Stimulated activated naive CD4-positive, alpha-beta T cell treated with Interleukin-2 at 50 U/mL for 16 hours (primary cell): ENCODE measurements at places on chromosomes 4 and X.

GRCh38 chr4:56134266-56134665, 185.5 kb downstream of the CEP135 start:
- DNase-seq = no peak

DNA sequence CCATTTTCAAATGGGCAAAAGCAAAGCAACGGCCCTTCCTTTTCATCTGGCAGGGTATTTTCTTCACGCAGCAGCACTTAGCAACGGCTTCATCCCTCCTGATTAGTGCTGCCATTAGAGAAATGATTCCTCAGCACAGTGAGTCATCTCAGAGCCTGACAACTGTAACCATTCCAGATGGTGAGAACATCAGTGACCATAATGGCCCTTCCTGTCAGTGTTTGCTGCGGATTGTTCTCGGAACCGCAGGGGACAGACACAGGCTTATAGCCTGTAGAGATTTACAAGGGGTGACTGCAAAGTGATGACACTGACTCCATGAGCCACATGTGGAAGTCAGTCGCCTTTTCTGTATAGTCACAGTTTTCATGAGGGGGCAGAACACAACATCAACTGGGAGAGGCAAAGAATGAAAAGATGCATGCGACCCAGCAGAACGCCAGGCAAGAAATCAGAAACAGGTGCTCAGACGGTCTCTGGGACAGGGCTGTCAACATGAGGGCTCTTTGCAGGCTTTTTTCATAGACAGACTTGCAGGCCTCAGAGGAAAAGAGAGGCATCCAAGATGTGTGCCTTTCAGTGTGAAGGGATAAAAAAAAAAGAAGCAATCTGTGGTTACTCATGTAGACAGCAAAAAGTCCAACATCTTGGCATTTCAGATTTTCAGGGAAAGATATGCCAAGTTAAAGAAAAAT, 69.9 kb upstream of the FBXW7 start:
- DNase-seq = no peak

GRCh38 chrX:19646282-19646681, 131.0 kb upstream of the MAP3K15 start:
- DNase-seq = no peak

GRCh38 chr4:139844057-139844456, 178.4 kb downstream of the MGST2 start:
- no peak for DNase-seq

DNA sequence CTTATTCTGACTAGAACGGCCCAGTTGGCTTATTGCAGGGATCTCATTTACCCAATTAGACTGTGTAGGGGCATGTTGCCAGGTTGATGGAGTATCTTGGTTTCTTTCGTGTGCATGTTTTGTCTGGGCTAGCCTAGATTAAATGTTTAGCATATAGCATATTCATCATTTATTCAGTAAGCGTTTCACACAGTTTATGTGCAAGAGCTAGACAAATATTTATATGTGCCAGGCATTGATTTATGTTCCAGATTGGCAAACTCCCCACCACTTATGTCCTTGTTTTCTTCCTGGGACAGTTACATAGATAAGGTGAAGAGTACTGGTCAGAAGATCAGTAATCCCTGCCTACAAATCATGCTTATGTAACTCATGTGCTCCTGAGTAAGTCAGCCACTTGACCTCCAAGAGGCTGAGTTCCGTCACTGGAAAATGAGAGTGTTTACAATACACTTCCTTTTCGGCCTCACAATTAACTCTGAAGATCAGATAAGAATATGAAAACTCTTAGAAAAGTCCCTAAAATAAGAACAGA, 57.2 kb downstream of the RUFY3 start:
- no peak for DNase-seq

DNA sequence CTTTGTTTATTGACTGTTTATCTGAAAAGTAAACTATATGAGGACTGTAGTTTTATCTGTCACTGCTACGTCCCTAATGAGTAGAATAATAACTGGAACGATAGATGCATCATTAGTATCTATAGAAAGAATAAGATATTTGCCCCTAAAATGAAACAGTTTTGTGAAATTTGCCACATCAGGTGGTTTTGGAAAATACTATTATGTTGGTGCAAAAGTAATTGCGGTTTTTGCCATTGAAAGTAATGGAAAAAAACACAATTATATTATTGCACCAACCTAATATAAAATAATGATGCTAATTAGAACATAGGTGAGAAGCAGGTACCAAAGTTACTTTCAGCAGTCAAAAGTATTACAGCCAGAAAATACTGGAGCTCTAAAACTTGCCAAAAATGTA, 158.3 kb downstream of the PABPC4L start:
- DNase-seq = no peak

DNA sequence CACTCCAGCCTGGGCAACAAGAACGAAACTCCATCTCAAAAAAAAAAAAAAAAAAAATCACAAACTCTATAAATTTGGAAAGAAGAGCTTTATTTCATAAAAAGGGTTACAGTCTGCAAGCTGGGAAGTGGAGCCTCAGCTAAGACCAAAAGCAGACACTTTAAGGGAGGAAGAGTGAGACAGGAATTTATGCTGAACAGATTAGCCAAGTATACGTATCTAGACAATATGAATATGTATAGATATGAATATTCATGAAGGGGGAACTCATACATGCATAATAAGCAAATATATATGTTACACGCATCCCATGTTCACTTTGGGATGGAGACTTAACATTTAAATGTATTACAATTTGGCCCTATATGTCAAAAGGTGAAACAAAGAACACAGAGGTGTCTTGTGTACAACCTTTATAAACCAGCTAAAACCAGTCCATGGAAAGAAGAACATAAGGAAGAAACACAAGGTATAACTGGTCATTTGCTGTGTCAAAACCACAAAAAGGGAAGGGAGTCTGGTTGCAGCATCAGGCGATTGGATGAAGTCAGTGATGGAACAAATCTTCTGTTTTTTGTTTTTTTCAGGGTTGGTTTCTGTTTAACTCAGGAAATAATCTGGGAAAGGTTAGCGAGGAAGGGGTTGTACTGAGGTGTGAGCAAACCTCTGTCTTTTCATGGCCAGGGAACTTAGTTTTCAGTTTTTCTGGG, 130.0 kb upstream of the MAOA start:
- no peak for DNase-seq

DNA sequence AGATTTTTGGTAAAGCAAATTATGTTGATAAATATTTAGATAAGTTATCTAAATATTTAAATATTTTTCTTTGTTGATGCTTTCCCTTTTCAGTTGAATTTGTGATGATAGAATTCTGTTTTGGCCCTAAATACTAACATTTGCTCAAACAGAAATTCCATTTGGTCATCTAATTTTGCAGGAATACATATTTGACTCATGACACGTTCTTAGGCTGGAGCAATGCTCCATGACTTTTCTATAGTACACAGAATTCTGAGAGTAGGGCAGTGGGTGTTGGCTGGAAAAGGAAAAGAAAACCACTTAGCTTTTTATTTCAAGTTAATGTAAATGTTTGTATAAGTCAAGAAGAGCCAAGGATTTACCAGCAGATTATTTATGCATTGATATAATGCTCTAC, 58.6 kb upstream of the GK2 start:
- no peak for DNase-seq

DNA sequence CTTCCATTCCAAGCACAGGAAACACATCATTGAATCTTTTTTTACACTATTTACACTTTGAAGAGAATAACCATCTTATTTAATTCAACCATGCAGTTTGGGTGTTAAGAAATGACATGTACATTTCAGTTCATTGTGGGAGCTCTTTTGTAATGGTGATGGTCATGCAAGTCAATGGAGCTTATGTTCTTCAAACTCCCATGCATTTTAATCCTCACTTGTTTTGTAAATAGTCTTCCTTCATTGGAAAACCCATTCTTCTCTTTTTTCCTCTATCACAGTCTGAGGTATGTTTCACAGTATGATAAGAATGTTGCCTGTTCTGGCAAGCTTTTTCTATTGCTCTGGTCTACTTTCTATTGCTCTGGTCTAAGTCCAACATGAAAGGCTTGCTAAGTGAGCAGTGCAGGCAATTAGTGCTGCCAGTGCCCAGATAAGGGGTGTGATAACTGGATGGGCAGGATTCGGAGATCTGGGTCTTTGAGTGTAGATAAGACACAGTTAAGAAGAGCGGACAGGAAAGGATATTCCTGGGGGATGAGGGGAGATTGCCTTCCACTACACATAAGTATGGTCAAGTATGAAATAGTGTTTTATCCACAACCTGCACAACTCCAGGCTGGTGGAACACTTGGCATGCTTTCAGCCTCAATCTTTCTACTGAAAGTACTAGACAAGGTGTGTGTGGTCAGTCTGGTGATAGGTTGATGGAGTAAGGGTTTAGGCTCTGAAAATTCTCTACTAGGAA, 17.1 kb downstream of the AFP start:
- no peak for DNase-seq

DNA sequence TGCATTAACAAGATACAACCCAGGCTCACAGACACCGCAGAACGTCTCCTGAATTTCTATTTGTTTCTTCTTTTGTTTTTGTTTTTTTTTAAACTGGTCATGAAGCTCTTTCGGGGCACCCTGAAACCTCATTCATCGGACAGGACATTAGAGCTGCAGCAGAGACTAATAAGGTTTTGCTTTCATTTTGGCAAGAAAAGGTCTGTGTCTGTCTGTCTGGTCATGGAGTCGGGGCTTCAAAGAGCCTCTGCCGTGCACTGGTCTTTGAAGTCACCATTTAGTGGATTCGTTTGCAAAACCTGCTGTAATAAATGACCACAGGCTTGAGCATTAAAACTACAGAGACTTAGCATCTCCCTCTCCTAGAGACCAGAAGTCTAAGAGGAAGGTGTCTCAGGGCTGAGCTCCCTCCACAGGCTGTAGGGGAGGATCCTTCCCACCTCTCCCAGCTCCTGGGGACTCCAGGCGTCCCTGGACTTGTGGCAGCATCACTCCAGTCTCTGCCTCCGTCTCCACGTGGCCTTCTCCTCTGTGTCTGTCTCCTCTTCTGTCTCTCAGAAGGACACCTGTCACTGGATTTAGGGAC, 247.5 kb downstream of the CRLF2 start:
- DNase-seq = no peak

DNA sequence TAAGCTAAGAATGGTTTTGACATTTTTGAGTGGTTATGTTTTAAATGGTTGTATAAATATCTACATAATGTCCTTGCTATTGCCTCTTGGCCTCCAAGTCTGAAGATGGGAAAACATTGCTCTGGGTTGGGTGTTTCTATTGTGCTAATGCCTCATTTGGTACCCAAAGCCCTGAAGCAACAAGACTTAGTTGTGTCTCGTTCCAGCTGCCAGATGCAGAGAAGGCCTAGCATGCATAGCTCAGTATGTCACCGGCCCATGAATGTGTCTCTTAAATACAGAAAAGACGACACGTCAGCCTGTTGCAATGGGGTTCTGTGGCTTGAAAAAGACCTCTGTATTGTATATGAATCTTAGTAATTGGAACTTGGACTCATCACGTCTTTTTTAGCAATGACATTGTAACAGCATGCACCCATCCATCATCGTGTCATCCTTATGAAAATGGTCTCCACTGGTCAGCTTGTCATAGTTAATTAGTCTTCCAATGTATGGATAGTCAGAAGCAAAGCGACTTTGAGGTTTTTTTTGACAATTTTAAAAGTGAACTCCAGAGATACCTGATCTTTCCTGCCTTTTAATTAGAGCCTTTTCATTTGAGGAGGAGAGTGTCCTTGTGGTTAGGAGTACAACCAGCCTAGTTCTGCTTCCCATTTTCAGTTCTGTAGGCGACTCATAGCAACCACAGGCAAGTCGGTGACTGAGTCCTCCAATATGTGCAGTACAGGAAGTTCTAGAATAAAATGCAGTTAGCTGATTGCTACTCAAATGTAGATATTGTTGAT, 126.4 kb upstream of the GATB start:
- no peak for DNase-seq

- no peak for DNase-seq
Measured at GRCh38 chr4:145757188-145757587, 77.2 kb downstream of the C4orf51 start.

- no peak for DNase-seq
Measured at GRCh38 chr4:137998666-137999429, 243.3 kb downstream of the SLC7A11 start.

DNA sequence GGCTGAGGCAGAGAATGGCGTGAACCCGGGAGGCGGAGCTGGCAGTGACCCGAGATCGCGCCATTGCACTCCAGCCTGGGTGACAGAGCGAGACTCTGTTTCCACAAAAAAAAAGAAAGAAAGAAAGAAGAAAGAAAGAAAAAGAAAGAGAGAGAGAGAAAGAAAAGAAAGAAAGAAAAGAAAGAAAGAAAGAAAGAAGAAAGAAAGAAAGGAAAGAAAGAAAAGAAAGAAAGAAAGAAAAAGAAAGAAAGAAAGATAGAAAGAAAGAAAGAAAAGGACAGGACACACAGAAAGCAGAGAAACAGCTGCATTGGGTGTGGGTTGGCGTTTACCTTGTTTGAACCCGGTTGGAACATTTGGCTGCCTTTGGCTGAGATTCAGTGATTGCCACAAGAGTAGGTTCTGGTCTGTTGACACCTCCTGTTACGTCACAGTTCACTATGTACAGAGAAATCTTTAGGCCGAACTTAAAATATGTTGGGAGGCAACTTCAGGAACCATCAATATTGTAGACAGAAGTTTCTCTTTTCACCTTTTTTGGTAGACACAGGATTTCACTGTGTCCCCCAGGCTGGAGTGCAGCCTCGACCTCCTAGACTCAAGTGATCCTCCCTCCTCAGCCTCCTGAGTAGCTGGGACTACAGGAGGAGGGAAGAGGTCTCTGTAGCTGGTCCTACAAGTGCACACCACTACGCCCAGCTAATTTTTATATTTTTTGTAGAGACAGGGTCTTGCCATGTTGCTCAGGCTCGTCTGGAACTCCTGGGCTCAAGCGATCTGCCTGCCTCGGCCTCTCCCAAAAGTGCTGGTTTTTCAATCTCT, 16.3 kb upstream of the PLCXD1 start:
- DNase-seq = no peak

- DNase-seq = no peak
Measured at GRCh38 chrX:46876901-46877300, 35.3 kb upstream of the JADE3 start.

DNA sequence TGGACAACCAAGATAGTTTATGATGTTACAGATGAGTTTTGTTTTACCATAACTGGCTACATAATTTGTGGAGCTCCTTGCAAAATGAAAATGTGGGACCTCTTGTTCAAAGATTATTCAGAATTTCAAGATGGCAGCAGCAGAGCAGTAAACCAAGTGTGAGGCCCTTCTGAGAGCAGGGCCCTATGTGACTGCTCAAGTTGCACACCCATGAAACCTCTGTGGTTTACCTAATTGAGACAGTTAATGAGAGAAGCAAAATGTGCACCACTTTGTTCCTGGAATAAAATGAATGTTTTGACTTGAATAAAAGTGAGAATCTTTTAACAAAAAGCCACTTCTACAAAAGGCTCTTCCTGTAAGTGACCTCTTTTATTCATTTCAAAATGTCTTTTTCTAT, 519.2 kb downstream of the RPA4 start:
- DNase-seq = no peak

GRCh38 chr4:100721490-100721889, 203.7 kb upstream of the EMCN start:
- no peak for DNase-seq

GRCh38 chrX:27583976-27584375, 6.2 kb upstream of the DCAF8L2 start:
- DNase-seq = no peak
